B cell (primary cell): ENCODE measurements at places on chromosomes 5 and 9.

DNA sequence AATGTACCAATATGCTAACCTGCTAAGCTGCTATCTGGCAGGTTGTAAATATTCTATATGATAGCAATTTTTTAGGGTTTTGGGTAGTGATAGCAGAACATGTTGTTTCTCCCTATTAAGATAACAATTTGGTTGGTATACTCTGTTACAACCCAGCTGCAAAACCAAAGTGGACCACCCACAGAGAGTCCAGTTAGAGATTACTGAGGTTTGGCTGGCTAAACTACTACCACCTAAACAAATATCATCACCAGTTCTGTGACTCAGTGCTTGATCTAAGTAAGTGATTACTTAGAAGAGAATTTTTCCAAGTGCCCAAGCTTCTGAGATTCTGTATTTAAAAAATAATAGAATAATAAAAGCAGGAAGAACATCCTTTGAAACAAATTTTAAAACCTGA is 72.3 kb downstream of the XRCC4 start:
- no peak for DNase-seq

DNA sequence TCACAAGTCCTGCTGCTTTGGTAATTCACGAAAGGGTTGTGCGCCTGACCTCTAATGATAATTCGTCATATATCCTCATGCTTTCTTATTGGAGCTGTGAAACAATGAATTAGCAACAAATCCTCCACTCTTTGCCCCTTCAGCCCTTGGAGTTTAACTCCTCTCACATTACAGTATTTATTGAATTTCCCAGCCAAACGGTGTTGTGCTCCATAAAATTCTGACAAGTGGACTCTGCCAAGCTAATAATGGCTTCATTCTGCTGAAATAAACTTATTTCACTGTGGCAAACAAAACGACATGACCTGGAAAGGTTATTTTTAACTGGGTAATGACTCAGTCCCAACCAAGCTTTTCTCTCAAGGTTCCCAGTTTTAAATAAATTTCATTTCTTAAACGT is 984.4 kb upstream of the DMAC1 start:
- no peak for DNase-seq

DNA sequence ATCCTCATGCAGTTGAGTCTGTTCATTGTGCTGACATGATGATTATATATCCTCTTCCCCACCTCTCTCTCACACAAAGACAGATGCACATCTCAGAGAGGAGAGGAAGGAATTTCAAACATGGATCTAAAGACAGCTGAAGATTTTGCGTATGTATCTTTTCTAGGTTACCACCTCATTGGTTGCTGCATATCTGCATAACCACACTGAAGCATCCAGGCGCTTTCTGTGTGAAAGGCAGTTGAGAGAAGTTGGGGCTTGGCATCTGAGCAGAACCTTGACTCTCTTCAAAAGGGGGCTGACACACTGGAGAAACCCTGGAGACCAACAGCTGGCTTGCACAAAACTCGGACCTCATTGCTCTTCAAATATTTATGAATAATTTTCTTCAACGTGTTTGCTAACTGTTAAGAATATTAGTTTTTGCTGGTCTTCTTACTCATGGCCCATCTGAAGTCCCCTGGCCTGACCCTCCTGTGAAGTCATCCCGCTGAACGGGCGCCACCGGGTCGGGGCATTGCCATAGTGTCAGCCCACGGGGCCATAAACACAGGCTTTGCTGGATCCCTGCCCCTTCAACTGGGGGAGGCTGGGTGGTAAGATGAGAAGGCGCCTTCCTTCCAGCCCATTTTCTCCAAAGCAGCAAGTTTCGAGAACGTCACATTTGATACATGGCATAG is 593.2 kb upstream of the CLINT1 start:
- DNase-seq = no peak

- no peak for DNase-seq
Measured at GRCh38 chr5:3139499-3139931, 388.0 kb upstream of the IRX2 start.

DNA sequence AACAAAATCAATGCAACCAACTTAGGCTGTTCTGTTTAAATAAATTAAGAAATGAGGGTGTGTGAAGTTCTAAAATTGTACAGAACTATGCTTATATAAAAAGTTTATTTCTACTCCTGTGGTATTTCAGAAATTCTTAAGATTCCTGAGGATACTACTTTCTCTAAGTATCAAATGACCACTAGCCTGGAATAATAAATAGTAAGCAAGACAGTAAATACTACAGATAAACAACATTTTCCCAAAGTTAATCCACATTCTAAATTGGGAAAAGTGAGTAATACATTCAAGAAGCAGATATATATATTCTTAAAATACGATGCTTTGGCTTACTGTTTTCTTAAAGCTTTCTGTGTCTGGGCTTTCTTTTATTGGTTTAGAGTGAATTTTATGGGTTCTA is 29.5 kb downstream of the CCNH start:
- DNase-seq = no peak

GRCh38 chr5:154972476-154973080 is 31.7 kb downstream of the MRPL22 start:
- no peak for DNase-seq

DNA sequence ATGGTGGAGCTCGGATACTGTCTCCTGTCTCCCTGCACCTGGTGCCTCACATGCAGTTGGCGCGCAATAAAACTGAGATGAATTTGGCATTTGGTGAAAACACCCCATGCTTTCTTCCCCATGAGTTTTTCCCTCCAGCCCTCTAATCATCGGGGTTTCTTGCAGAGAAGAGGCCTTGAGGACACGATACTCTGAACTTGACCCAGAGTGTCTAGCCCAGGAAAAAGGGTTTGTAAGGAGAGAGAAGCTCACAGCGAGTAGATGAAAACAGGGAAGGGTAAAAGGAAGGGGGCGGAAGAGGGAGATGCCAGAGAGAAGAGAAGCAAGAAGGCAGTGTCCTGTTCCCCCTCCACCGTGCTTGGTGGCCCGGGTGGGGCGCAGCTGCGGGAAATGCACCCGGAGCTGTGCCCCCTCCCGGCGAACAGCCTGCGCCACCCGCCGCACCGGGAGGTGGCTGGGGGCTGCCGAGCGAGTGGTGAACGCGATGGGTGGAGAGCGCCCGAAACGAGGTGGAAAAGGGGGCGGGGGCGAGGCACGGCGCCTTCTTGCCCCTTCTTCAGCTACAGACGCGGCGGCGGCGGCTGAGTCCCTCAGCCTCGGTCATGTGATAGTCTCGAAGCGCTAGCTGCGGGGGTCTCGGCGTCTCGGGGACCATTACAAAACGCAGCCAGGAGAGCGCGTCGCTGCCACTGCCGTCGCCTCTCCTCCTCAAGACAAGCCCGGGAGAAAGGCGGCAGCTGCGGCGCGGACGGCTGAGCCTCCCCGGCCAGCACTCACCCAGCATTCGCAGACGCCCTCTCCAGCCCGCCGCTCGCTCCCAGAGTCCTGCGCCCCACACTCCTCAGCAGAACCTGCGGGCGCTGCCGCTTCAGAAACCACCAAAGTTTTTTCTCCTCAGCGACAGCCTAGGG is 1.1 kb upstream of the FOXB2 start:
- peak; percentile 9 for DNase-seq

- DNase-seq = no peak
Measured at GRCh38 chr9:5395428-5395827, 42.3 kb downstream of the PLGRKT start.

DNA sequence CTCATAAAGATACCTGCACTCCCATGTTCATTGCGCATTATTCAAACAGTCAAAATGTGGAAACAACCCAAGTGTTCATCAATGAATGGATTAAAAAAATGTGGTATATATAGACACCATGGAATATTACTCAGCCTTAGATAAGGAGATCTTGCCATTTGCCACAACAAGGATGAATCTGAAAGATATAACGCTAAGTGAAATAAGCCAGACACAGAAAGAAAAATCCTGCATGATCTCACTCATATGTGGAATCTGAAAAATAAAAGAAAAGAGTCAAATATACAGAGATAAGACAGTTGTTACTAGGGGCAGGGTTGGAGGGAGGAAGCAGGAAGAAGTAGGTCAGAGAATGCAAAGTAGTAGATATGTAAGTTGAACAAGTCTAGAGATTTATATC is 17.6 kb upstream of the SLIT3 start:
- no peak for DNase-seq

- DNase-seq = no peak
Measured at GRCh38 chr5:163645421-163646416, 140.3 kb downstream of the MAT2B start.

GRCh38 chr5:125175348-125176004 is 429.0 kb upstream of the ZNF608 start:
- DNase-seq = no peak

- DNase-seq = no peak
Measured at GRCh38 chr5:127153031-127153430, 79.7 kb upstream of the C5orf63 start.

- peak; percentile 11 for DNase-seq
Measured at GRCh38 chr9:69122549-69123141, 51.4 kb upstream of the TJP2 start.

DNA sequence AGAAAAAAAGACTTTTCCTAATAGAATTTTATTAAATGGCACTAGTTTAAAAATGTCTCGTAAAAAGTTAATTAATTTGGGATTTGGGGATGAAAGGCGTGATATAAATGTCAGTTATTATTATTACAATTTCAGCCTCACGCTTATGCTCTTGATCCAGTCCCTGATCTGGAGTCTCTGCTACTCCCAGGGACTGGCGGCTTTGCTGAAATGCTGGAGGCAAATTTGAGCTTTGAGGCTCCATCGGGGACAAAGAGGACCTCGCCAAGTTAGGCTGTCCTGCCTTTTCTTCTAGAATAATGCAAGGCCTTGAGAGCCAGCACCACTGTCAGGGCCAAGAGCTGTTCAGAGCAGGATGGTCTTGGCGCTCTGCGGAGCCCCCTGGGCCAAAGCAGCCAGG is 69.7 kb downstream of the ZNF618 start:
- DNase-seq = no peak

DNA sequence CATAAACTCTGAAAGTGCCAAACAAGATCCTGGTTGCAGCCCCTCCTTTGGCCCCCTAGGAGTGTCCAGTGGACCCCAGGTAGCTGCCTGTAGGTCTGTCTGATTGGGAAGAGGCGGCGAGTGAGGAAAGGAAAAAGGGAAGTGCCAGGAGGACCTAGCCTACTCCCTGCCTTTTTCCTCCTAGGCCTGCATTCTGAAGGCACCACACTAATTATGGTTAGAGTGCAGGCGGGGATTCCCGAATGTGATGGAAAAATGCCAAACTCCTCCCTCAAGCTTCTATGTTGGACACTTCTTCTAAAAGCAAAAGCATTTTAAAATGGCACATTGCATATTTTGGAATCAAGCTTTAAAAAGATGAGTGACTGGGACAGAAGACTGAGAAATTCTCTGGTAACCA is 83.2 kb upstream of the SMIM15 start:
- no peak for DNase-seq

GRCh38 chr9:18891946-18892670 is 140.9 kb downstream of the SAXO1 start:
- no peak for DNase-seq

- DNase-seq = peak; percentile 15
Measured at GRCh38 chr5:98750693-98751092, 22.8 kb upstream of the RGMB start.

- no peak for DNase-seq
Measured at GRCh38 chr5:53333160-53333559, 147.3 kb upstream of the FST start.

DNA sequence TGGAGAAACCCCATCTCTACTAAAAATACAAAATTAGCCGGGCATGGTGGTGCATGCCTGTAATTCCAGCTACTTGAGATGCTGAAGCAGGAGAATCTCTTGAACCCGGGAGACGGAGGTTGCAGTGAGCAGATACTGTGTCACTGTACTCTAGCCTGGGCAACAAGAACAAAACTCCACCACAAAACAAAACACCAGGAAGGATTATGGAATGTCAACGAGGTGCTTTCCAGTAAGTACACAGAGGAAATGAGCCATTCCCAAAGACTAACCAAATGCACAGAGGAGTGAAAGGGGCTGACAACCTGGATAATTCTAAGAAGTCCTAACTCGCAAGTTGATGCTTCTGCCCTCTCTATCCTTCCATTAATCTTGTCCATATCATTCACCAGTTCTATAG is 126.1 kb upstream of the RETREG1 start:
- DNase-seq = no peak

DNA sequence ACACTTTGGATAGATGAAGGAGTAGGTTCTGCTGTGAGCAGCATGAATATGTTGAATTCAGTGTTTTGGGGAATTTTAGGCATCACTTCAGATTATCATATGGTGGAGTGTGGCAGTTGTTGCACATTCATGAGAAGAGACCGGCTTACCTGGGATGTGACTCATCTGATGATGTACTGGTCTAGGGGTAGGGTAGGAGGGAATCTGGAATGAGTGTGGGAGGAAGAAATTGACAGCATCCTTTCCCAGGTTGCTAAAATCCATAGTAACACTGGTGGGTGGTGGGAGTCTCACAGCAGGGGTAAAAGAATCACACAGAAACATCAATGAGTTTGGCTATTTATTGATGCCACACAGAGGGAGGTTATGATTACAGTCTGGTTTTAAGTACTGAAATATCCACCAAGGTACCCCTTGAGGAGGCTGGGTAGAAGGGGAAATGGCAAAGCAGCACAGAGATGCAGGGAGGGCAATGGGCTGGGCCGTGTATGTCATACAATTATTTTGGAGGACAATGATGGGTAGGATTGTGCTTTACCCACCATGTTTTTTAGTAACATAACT is 82.5 kb downstream of the TARS1 start:
- no peak for DNase-seq

- DNase-seq = no peak
Measured at GRCh38 chr5:127210042-127210441, 80.6 kb upstream of the MEGF10 start.

- peak; percentile 77 for DNase-seq
Measured at GRCh38 chr5:112146323-112147226, 272.5 kb downstream of the EPB41L4A start.

DNA sequence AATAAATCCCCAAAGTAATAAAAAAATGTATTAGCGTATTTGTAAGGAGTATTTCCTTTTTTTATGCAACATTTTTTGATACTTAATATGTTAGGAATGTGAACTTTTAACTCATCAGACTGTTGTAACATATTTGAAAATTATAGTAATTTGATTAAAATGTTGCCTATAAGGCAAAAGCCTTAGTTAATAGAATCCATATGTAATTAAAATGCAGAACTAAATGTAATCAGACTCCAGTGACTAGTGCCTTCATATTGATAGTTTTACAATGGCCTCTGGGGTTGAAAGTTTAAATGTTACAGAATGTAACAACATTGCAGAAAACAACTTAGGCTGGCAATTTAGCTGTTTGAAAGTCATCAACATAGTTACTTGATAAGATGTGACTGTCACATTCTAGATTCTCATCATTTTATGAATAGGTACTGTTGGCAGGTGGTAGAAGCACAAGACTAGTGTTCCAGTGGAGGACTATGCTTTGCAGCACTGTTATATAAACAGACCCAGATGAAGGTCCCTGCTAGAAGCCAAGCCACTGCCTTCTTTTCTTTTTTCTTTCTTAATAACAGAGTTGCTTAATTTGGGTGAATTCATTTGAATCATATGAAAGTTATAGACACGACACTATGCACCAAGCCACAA is 382.9 kb downstream of the CCDC171 start:
- DNase-seq = no peak

- DNase-seq = no peak
Measured at GRCh38 chr5:76723266-76723665, 7.3 kb downstream of the F2R start.

- DNase-seq = no peak
Measured at GRCh38 chr9:87201351-87201751, 254.0 kb upstream of the GAS1 start.
